Daoy (cell line): ENCODE measurements at places on chromosomes 2 and 18.

DNA sequence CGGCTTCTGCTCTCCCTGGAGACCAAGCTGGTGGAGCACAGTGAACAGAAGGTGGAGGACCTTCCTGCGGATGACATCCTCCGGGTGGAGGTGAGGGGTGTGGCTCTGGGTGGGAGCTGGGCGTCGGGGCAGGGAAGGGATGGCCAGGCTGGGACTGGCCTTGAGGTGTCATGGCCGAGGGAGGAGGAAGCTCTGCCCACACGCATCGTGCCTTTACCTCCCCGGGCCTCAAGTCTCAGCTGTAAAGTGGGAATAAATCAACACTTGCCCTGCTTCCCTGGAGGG is 98.2 kb downstream of the DYSF start:
- DNase-seq: no peak

GRCh38 chr2:130720528-130720927 is 8.3 kb upstream of the GPR148 start:
- no peak for DNase-seq

DNA sequence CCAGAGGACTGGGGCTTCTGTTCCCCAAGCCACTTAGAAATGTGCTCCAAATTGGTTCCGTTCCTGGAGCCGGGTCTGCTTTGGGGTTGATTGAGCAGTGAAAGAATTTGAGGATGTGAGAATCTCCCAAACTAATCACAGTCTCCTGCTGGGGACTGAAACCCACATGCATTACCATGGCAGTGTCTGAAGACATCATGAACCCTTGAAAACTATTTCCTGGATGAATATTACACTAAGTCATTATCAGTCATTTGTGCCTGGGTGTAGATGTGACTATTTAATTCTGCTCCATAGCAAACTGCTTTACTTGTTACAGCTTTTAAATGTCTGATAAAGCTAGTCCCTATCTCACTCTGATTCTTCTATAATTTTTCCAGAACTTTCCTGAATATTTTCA is 27.6 kb downstream of the SPP2 start:
- DNase-seq: no peak

GRCh38 chr2:46989491-46990230 is 74.1 kb upstream of the MCFD2 start:
- no peak for DNase-seq

DNA sequence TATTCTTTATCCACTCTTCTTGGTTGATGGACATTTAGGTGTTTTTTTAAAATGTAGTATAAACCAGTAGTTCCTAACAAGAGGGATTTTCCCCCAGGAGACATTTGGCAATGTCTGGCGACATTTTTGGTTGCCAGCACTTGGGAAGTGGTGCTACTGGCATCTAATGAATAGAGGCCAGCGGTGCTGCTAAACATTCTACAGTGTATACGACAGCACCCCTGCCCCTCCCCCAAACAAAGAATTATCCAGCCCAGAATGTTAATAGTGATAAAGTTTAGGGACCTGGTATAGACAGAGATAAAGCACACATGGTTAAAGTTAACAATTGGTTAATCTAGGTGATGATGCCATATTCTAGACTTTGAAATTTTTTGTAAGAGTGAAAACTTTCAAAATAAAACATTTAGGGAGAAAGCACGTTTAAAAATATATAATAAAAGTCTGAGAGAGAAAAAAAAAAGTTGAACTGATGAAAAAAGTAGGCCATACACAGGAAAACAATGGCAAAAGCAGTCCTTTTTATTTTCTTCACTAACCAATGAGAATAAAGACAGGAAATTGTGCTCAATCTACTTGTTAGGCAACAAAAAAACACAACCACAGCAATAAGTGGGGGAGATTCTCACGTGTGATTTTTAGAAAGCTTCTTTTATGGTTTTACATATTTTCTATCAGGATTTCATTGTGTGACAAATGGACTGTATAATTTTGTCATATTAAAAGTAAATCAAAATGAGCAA is 14.8 kb downstream of the FBXO48 start:
- no peak for DNase-seq

DNA sequence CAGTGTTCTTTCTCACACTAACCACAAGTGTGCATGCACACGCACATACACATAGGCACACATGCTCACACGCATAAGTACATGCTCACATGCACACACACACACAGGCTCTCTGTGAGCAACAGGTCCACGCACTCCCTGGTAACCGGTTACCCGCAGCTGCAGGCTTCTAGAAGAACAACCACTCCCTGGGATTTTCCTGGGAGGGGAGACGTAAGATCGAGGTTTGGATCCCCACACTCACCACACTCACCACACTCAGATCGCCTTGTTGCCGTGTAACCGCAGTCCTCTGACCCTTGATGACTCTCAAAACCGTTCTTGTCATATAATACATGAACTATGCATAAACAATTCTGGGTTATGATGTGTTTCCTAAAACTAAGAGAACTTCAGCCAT is 42.2 kb downstream of the TTC32 start:
- DNase-seq: peak; percentile 17

GRCh38 chr2:148875387-148876051 is 492 bp downstream of the KIF5C start:
- DNase-seq: peak; percentile 27

- peak; percentile 83 for DNase-seq
Measured at GRCh38 chr2:120470041-120470965, 124.4 kb downstream of the INHBB start.

DNA sequence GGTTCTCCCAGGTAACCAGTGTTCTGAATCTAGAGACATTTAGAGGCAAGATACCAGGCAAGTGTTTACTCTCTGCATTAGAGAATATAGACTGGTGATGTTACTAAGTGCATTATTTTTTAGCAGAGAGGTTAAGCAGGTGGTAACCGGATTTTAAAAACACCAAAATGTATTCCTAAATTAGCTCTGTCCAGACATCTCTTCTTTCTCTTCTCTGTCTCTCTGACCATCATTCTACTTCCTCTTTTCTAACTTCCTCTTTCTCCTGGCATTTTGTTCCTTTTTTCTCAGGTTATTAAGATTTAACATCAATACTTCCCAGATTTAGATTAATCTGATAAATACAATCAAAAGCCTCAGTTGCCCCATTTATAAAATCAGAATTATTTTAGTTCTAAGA is 31.7 kb upstream of the DYNC1I2 start:
- no peak for DNase-seq

GRCh38 chr2:55419233-55419678 is 400 bp downstream of the CCDC88A start:
- DNase-seq: peak; percentile 52

- no peak for DNase-seq
Measured at GRCh38 chr2:188940171-188940570, 34.0 kb upstream of the COL3A1 start.

- no peak for DNase-seq
Measured at GRCh38 chr2:226712941-226713340, 86.7 kb downstream of the IRS1 start.

DNA sequence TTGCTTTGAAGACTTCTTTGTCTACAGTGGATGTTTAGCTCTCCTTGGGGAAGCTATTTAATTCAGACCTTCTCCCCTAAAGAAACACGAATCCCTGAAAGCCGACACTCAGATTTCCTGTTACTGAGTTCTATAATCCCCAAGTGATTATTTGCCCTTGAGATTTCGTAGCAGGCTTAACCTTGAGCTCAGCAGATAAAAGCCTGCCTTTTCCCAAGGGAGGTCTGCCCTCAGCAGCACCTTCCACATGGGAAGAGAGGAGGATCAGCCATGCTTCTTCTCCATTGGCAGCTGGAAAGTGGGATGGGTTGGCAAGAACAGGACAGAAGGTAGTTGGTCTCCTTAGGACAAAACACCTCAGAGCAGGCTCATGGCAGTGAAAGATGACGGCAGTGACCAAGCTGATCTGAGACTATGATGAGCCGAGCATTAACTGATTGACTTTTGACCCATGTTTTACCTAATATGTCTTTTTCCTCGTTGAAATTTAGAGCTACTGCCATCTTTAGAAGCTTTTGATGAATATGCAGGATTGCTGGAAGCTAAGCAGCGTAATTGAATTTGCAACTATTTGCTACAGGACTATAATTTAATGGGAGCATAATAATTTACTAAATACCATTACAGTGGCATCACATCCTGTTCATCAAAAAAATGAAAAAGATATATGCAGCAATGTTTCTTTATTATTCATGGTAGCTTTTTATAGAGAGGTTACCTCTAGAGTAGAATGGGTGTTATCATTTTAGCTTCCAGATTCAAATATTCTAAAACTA is 511.1 kb upstream of the ID2 start:
- DNase-seq: no peak
